Hematopoietic multipotent progenitor cell treated with erythropoietin and hydrocortisone succinate and interleukin-3 and kit ligand, for 17 days (in vitro differentiated cells): ENCODE measurements at places on chromosomes 3 and 15.

- no peak for DNase-seq
These were observed 266.7 kb upstream of the ATP10A start for GRCh38 chr15:26129852-26130251.

- no peak for DNase-seq
These were observed 212.2 kb downstream of the ZMAT3 start for GRCh38 chr3:178859386-178859785.

DNA sequence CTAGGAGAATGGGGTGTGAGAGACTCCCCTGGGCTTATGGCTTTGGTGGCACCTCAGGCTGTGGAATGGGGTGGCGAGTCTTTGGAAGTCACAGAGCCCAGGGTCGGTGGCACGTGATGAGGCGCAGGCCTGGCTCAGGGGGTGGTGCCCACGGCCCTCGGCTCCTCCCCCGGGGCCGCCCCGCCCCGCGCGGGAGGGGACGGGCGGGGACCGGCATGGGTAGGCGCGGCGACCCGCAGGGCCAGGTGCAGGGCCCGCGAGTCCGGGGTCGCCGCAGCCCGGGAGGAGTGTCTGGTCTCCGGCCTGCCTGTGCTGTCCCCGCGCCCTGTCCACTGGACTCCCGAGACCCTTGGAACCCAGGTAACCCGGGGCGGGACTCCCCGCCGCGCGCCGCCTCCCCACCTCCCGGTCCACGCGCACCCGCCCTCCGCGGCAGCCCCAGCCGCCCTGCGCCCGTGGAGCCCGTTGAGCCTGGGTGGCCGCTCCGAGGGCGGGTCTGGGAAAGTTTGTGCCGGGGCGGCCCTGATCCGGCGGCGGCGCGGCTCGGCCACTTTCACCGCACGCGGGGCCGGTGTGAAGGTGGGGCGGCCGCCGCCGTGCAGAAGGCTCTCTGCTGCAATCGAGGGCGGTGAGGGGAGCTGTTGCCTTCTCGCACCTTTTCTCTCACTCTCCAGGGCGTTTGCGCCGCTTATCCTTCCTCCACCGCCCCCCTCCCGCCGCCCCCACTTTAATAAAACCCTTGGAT, at the start of gene PAQR5:
PAQR5 (plus strand) TSS at position 216 of the 745 bp plus-strand sequence. CDS start 61,169 bp downstream, outside the sequence.
- no peak for DNase-seq

DNA sequence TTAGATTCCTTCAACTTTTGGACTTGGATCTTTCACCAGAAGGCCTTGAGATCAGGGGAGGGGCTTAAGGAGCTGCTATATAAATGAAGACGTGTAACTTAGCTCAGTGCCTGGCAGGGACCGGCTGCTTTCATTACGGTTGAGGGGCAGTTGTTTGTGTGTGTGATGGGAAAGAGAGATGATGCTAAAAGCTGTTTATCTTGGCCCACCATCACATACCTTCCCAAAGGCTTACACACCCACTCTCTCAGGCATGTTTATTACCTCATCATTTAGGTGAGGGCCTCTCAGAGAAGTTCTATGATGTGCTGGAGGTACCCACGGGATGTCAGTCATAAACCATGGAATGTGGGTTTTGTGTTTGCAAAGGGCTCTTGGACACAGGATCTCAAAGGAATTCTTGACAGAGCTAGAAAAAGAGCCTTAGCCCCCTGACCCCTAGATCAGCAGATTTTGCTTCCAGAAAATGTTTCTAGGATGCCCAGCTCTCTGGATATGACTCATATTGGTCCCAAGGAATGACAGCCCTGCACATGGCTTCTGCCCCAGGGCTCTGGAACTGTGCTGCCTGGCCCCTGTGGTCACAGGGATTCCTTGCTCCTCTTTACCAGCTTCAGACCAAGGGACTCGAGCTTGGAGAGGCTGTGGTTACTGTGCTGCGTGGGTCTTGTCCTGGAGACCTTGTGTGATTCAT, 15.9 kb upstream of the SMAD3 start:
- DNase-seq, result no peak

- peak; percentile 74 for DNase-seq
These were observed 1.6 kb upstream of the FOXP1 start for GRCh38 chr3:71585131-71585530.

DNA sequence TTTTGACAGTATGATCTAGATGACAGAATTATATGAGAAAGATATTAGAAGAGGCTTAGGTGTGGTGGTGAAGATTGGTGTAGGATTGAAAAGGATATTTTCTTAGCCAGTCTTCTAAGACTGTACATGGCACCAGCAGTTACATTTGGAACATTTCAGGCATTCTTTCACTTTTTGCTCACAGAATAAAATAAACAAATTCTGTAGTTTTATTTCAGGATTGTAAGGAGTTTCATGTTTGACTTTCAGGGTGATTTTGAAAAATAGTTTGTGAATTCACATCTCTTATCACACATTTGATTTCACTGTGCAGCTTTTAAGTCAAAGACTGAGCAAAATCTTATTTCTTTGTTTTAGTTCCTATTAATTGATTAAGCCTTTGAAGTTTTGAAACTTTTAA, 27.1 kb downstream of the DNAJC13 start:
- DNase-seq, result no peak

- no peak for DNase-seq
These were observed 127.3 kb downstream of the FEZF2 start for GRCh38 chr3:62246094-62246493.

DNA sequence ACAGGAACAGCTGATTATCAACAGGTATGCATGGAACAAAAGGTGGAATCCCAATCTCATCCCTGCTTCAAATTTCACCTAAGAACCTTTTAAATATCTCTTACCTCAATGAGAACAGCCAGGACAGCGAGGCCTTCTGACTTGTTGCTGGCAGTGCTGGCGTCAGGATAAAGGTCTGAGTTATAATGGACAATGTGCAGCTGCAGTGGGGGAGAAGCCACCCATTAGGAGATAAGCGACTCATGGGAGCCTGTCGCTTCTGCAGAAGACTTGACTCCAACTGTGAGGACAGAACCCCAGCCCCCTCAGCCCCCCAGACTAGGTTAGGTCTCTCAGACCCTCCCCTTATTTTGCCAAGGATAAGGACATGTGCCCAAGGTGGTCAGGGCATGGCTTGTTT, 39.7 kb downstream of the CA12 start:
- DNase-seq, result no peak

DNA sequence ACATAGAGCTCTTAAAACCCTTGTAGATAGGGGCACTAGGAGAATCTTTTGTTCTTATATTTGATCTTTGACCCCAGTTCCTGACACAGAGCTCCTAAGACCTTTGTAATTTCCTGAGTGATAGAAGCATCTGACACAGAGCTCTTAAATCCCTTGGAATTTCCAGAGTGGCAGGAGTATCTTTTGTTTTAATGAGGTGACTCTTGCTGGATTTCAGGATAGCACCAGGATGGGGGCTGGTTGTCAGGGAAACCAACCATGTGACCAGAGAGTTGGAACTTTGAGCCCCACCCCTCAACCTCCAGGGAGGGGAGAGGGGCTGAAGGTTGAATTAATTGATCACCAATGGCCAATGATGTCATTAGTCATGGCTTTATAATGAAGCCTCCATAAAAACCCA, 47.6 kb upstream of the ST8SIA2 start:
- no peak for DNase-seq

GRCh38 chr3:1591327-1592028, 498.7 kb downstream of the CNTN6 start:
- no peak for DNase-seq

GRCh38 chr15:57079931-57080620, 161.6 kb downstream of the TCF12 start:
- no peak for DNase-seq

GRCh38 chr15:63860155-63860554, 26.4 kb upstream of the HERC1 start:
- DNase-seq, result peak; percentile 69

- DNase-seq, result no peak
These were observed 84.4 kb downstream of the MYLK start for GRCh38 chr3:123799544-123800361.

- no peak for DNase-seq
These were observed 49.1 kb downstream of the DNASE1L3 start for GRCh38 chr3:58161435-58162398.

DNA sequence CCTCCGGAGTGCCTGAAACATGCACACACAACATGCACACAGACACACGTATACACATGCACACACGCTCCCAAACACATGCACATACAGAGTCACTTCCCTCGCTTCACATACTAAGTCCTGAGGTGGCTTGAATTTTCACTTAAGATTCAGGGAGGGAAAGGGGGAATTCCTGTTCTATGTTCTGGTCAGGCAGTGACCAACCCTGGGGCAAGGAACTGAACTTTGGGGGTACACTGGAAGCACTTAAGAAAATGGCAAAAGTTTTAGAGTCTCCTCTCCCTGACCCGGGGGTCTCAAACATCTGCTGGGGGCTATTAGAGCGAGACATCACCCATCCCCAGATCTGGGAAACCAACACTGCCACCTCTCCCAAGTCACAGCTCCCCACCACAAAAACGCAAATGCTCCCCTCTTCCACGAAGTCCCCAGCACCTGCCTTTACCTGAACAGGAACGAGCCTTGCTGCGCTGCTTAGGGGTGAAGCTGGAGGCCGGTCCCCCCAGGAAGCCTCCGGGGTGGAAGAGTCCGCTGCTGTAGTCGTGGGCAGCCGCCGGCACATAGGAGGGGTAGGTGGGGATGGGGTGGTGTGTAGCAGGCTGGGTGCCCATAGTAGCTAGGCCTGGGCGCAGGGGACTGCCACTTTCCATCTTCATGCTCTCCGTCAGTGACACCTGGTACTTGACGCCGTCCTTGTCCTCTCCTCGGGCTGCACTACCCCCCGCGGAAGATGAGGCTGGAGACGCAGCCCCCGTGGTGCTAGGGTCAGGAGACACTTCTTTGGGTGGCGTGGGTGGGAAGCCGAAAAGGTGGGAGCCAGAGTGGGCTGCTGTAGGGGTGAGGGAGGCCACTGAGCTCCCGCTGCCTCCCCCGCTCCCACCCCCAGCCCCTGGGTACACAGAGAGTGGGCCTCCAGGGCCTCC, 7.5 kb downstream of the GATA2 start:
- no peak for DNase-seq

GRCh38 chr3:58567251-58567515, 10.0 kb downstream of the FAM107A start:
- DNase-seq, result no peak

DNA sequence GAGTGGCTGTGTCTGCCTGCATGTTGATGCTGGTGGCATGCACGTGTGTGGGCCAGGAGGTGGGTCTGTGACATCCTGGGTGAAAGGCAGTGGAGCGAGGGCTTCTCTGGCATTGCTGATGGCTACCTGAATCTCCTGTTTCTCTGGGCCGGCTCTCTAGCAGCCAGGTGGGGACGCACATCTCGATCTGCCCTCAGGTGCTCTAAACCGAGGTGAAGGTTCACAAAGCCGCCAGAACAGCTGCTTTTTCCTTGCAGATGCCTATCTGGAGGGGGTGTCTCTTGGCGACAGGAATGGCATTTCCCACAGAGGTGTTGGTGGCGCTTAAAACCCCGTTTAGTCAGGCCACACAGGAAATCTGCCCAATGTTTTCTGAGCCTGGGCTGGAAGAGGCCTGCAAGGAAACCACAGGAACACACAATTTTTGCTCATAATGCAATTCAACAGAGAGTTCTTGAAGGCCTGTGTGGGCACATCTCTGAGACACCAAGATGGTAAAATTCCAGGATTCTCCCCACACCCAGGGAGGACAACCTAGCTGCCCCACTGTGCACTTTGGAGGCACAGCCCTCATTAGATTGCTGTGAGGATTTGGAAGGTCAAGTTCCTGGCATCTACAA, 11.9 kb downstream of the TMEM158 start:
- no peak for DNase-seq

DNA sequence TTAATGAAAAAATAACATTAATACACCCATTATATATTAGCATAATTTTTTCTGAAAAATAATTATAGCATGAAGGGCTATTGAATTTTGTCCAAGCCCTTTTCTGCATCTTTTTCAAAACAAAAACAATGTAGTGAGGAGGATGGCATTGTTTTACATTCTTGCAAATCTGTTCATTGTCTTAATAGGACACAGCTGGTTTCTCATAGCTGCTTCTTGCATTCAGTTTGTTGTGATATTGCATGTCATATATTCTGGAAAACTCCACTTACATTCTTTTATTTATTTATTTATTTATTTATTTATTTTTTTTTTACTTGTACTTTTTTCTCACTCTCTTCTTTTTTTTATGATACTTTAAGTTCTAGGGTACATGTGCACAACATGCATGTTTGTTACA, 107.4 kb downstream of the NR1D2 start:
- no peak for DNase-seq

DNA sequence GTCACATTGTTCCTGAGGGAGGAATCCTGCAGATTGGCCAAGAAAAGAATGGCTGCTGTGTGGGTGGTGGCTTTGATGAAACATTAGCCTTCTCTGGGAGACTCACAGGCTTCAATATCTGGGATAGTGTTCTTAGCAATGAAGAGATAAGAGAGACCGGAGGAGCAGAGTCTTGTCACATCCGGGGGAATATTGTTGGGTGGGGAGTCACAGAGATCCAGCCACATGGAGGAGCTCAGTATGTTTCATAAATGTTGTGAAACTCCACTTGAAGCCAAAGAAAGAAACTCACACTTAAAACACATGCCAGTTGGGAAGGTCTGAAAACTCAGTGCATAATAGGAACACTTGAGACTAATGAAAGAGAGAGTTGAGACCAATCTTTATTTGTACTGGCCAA, 6.1 kb downstream of the PTX3 start:
- DNase-seq, result no peak

GRCh38 chr3:107524326-107524840, 1.6 kb downstream of the BBX start:
- DNase-seq, result no peak

DNA sequence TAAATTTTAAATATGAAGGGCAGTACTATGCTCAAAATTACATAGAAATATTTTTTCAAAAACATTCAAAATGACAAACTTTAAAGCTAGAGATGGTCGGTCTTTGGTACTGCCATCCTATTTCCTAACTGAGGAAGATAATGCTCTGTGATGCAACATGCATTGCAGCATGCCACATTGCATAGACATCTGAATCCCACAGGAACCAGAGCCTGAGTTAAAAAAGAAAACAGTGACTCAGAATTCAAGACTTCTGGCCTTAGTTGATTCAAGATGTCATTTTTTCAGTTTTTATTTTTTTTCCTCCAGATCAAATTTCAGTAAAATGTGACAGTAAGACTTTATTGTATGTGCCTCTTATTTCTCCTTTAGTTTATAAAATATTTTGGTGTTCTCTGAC, 33.1 kb downstream of the TP63 start:
- DNase-seq, result no peak

DNA sequence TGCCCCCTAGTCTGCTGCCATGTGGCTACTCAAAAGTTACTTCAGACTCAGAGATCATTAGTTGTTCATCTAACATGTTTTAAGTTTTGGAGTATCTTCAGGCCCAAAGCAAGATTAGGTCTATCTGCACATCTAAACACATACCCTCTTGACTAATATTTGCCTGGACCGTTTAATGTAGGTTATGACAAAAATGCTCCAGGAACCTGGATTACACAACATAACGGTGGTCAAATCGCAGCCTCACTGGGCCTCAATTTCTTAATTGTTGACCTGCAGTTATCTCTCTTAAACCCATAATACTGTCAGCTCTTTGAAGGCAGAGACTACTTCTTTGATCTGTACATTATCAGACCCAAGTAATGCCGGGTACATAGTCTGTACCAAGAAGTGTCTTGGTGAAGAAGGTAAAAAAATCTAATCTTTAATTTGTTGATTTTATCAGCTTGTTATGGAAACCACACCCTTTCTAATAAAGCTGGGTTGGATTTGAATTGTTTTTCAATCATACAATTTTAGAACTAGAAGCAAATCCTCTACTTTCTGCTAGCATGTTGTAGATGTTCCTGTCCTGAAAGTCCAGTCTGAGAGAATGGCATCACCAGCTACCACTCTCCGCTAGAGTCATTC, 3.6 kb downstream of the SNRK start:
- DNase-seq, result no peak
